ENCODE measurements at places on chromosomes 4 and X. TPM values are rescaled to one million over a fixed set of nuclear protein-coding genes. Genes with fewer than 3 reads are reported as not detected.

GRCh38 chr4:98318521-98318920 is 57.3 kb downstream of the RAP1GDS1 start:
- DNase-seq, result no peak

DNA sequence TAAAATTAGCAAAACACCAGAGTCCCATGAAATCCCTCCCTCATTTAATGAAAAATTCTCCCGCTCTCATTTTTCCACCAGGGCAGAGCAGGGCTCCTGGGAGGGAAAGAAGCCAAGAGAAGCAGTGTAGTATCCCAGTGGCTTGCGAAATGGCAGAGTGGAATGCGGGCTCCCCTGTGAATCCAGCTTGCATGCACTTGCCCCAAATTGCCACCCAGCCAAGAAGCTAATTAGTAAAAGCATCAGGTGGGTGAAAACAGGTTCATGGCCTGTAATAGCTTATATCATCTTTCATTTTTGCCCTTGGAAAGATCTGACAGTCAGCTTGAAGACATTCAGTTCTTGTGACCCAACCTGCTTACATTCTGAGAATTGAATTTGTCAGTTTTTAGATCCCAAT is 10.1 kb downstream of the AMOT start:
- DNase-seq, result no peak

Gene EVC2
- polyA plus RNA-seq, result 8.4 TPM

DNA sequence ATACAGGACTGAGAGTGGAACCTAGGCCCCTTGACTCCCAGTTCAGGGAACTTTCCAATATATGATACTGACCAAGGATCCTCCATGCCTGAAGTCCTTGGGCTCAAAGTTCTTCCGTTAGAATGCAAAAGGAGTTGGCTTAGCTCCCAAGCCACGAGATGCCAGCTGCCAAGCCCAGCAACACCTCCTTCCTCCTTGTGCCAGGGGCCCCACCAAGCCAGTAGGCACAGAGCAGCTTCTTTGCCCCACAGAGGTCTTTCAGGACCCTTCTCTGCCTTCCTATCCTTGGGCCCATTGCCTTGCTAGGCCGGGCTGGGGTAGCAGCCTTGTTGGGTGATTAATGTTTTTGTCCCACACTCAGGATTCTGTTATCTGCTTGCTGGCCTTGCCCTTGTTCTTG is 105.6 kb downstream of the EFNB1 start:
- DNase-seq, result no peak

Gene RHOXF1
- polyA plus RNA-seq, result 3.0 TPM

Gene RAB9B
- polyA plus RNA-seq, result 3.2 TPM

- no peak for DNase-seq
These were observed 116.3 kb upstream of the PNPLA4 start for GRCh38 chrX:8043546-8043945.

Gene NSG1
- 4.9 TPM for polyA plus RNA-seq

DNA sequence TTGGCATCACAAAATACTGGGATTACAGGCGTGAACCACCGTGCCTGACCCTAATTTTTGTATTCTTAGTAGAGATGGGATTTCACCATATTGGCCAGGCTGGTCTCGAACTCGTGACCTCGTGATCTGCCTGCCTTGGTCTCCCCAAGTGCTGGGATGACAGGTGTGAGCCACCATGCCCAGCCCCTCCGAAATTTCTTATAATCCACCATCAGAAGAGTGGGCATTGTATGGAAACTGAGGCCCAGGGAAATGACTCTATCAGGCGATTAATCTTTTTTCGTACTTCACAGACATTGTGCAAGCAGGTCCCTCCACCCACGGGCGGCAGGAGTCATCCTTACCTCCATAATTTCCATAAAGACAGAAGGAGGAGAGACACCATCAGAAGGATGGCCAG is 16.0 kb downstream of the CRLF2 start:
- no peak for DNase-seq

DNA sequence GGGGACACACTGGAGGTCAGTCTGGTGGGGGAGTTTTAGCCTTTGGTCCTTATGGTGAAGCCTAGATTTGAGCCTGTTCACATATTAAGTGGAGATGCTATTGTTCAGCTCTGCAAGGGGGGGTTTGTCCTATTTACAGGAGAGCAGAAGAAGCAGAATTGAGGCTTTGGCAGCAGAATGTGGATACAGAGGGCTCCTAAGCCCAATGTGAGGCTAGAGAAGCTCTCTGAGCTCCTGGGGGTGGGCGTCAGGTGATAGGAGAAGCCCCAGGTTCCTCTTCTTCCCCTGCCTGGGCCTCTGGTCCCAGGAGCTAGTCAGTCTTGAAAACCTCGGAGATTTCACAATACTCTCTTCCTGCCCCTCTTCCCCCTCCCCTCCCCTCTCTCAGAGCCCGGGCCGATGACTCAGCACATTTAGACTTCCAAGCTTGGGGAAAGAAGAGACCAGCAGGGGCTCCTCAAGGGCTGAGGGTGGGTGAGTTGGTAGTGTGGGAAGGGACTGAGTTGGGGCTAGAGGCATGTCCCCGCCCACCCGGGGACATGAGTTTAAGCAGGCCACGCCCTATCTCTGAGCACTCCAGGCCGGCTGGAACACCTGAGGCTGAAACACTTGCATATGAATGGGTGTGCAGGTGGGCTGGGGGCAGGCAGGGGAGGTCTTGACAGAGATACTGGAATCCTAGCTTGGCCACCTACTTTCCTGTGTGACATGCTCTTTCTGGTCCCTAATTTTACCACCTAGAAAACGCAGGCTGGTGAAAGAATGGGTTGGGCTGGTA is 3.4 kb downstream of the TFE3 start:
- DNase-seq, result peak; percentile 61

- no peak for DNase-seq
These were observed 88.2 kb downstream of the RBM46 start for GRCh38 chr4:154869301-154869700.
